ENCODE measurements at places on chromosomes 7 and 10.

- no peak for DNase-seq
These were observed 7.9 kb downstream of the TBATA start for GRCh38 chr10:70777063-70777875.

GRCh38 chr10:37860494-37861190, 3.2 kb upstream of the ZNF248 start:
- DNase-seq, result no peak

DNA sequence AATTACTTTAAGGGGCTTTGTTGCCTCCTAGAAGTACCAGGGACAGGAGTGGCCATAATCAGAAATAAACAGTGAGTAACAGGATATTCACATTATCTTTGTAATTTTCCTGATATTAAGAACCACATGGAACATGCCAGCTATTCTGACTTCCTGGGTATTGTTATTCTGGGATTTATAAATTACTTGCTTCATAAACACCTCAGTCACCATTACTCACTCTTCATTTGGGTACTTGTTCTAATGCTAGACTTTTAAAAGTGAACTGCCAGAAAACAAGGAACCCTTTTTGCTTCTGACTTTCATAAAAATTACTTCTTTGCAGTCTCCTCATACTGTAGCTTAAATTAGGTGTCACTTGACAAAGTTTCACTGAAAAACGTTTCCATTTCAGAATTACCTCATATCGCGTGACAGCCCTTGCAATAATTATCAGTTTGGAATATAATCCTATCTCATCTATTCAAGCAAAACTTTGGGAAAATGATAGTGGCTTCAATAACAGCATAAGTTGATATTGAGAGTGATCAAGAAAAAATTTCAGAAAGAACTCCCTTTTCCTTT, 29.8 kb downstream of the CABCOCO1 start:
- DNase-seq, result no peak

- no peak for DNase-seq
These were observed 8.4 kb downstream of the RALA start for GRCh38 chr7:39631736-39632308.

DNA sequence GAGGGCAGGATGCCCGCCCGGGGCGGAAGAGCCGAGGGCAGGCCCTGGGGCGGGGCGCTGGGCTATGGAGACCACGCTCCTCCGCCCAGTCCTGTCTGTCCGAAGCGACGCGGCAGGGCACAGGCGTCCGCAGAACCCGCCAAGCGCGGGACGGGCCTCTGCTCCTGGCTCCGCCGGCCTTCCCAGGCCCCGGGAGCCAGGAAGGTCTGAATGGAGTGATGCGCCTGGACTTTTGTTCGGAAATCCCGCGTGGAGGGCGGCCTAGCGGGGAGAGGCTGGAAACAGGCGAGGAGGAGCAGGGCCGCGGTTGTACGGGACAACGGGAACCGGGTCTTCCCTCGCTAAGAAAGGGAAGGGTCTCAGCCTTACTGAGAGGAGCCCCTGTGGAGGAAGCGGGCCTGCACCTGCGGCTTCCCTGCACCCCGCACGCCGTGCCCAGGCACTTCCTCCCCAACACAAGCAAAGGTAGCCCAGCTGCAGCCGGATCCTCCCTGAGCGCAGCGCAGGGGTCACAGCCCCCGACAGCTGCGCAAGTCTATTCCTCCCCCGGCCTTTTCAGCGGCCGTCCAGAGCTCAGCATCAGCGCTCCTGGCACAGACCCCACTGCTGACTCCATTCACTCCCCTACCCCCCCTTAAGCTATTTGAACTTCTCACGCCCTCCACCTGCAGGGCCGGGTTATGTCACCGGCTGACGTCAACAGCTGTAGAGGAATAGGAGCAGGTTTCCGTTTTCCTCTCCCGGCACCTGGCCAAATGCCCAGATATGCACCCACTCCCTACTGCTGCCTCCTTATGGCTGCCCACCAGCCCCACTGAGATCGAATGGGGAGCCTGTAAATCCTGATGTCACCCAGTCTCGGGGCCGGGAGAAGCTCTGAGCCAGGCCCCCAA, 143.2 kb upstream of the RET start:
- peak; percentile 65 for DNase-seq

DNA sequence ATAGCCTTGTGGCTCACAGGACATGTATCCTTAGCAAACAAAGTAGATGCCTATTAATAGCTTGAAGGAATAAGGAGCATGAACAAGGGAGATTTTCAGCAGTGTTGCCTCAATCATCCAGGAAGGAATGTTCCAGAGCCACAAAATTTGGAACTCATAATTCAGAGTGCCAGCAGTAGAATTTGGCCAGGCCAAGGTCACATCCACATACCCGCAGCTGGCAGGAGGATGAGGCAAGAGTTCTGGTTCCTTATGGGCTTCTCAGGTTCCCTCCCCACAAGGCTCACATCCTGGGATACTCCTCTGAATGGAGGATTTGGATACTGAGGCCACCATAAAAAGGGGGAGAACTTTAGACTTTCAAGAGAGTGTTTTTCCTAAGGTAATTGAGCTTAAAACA, 45.8 kb downstream of the SUFU start:
- no peak for DNase-seq

DNA sequence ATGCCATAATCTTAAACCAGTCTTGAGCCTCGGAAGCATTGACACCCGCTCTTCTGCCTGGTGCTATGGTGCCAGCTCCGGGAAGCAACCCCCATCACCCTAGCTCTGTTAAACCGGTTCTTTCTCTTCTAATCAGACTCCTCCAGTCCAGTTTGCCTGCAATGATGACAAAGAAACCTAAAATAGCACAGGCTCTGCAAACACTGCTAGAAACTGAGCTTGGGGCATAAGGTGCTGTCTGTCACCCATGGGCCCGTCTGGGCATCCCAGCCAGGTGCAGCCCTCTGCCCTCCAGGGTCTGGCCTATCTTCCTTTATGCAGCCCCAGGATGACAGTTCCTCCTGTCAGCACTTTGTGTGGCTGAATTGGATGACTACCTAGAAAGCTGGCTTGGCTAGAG, 14.2 kb upstream of the CAMK2G start:
- no peak for DNase-seq

- DNase-seq, result no peak
These were observed 177.5 kb downstream of the TWIST1 start for GRCh38 chr7:18939771-18940592.

GRCh38 chr7:151518105-151518946, 1.4 kb downstream of the RHEB start:
- peak; percentile 60 for DNase-seq

DNA sequence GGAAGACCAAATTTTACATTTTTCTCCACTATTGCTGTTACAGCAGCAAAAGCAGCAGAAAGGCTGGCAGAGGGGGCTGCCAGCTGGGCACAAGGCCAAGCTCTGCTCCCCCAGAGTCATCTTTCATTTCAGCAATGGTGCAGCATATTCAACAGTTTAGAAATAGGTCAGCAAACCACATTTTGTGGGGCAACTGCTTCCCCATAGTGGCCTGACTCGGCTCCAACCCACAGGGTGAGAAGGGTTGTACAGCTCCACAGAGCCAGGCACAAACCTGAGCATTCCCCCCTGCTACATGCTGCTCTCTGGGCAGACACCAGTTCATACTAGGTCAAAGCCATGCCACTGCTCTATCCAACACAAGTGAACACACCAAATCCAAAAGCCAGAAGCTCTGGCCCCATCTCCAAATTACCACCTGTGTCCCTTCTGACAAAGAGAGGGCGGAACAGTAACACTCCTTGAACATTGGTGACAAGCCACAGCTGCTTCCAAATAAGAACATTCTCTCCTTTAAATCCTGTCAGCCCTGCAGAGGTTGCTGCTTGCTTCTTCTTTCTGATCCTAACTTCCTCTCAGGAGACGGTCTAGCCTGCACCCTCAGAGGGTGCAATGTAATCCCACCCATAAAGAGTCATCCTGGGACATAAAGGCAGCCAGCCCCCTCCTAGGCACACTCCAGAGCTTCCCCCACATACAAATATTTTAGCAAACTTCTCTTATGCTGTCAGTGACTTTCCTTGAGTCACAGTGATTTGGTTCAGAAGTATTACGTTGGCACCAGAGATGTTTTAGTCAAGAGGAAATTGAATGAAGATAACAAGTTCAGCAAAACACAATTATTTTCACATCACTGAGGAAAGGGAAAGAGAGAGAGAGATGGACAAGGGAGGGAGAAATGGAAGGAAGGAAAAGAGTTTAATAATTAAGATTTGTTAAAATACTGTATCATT, 39.0 kb upstream of the SLIT1 start:
- DNase-seq, result no peak

DNA sequence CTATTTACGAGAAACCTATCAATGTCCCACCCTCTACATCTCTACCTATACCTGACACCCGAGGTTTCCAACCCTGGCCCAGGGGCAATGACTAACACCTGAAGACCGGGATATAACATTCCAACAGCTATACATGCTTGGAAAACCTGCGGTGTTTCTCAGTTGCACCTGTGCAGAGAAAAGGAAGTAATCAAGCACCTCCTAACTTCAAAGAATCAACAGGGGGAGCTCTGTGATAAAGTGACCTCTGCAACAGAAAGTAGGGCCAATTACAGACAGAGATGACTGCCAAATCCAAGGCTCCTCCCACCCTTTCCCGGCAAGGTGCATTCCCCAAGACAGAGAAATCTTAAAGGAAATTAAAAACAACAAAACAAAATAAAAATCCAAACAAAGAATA, 41.3 kb downstream of the CCDC6 start:
- no peak for DNase-seq
